Mesothelial cell of epicardium (in vitro differentiated cells): ENCODE measurements at places on chromosomes 1 and 21.

GRCh38 chr1:116769561-116769977 lies 15.3 kb downstream of the CD2 start:
- DNase-seq, result no peak

DNA sequence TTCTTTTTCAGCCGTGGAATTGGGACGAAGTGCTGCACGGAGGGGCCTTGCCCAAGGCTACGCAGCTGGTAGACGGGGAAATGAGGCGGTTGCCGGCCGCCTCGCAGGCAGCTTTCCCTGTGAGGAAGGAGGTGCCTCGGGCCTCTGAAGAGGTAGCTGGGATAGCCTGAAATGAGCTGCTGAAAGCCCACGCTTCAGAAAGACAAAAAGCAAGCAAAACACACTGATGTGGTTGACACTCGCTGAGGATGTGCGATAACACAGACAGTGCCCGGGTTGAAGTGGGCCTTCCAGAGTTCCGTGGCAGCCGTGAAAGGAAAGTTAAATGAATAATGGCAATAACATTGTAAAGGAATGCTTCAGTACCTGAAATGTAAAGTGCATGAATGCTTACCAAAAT lies 47.2 kb downstream of the S1PR1 start:
- DNase-seq, result no peak

- no peak for DNase-seq
Measured at GRCh38 chr1:164511001-164511705, 47.8 kb upstream of the PBX1 start.

- DNase-seq, result no peak
Measured at GRCh38 chr1:197553281-197553680, 222.0 kb downstream of the DENND1B start.
